Epithelial cell of umbilical artery (primary cell): ENCODE measurements at places on chromosomes 2 and 18. TPM values are rescaled to one million over a fixed set of nuclear protein-coding genes. Genes with fewer than 3 reads are reported as not detected.

Gene LYG1
- total RNA-seq: not detected in 2 replicates

Gene UGT1A5
- total RNA-seq: not detected in 2 replicates

Gene ATP6V1C2
- under 0.01 TPM in 1 of 2 replicates, not detected in the other for total RNA-seq

Gene KCNS3
- 0.97 and 1.8 TPM in 2 replicates for total RNA-seq

Gene GYPC
- 0.32 and 1.5 TPM in 2 replicates for total RNA-seq

Gene HDHD2
- total RNA-seq: 9.4 and 15.8 TPM in 2 replicates

Gene ASB18
- not detected in 2 replicates for total RNA-seq

Gene ABCG5
- total RNA-seq: not detected in 2 replicates

Gene EML4
- total RNA-seq: 24.4 and 27.5 TPM in 2 replicates

Gene PTPRM
- total RNA-seq: 34.4 and 37.2 TPM in 2 replicates

Gene IL36G
- not detected in 2 replicates for total RNA-seq

Gene ALPI
- total RNA-seq: not detected in 2 replicates

Gene MYO5B
- total RNA-seq: under 0.01 and 1.1 TPM in 2 replicates

Gene TMEM150A
- total RNA-seq: 7.1 and 7.4 TPM in 2 replicates

Gene ANKRD12
- 8.8 and 28.7 TPM in 2 replicates for total RNA-seq

Gene STON1
- total RNA-seq: 11.0 and 12.6 TPM in 2 replicates

Gene VWC2L
- not detected in 2 replicates for total RNA-seq

Gene CFAP53
- 0.30 and 0.32 TPM in 2 replicates for total RNA-seq
